RWPE2 (cell line): ENCODE measurements at places on chromosomes 6 and 20.
A peak's percentile ranks its signal among the peaks of the same experiment; 100 is the strongest.

DNA sequence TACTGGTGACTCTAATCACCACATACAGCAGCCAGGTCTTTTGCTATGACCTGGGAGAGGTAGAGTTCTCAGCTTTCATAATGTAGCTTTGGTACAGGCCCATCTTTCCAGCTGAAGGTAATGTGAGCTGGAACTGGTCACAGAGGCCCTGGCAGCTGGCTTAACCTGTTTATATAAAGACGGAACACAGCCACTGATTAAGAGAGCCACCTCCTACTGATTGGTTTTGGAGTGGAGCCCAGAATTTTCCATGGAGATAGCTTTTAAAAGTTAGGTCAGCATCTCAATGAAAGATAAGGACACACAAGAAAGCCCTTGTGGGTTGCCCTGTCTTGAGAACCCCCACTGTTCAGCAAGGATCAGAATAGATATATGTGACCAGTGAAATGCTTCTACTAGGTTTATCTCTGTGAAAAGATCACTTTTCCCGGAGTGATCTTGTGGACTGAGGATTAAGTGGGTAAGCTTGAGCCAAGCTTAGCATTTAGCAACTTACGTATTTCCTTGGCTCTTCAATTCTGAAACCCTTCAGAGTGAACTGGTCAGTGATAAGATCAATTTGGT, 213.7 kb upstream of the CITED2 start:
- DNase-seq: no peak

- DNase-seq: no peak
Observed at GRCh38 chr6:24797596-24798216, 1.0 kb downstream of the ARMH2 start.

GRCh38 chr6:155497273-155497672, 41.6 kb upstream of the NOX3 start:
- no peak for DNase-seq

DNA sequence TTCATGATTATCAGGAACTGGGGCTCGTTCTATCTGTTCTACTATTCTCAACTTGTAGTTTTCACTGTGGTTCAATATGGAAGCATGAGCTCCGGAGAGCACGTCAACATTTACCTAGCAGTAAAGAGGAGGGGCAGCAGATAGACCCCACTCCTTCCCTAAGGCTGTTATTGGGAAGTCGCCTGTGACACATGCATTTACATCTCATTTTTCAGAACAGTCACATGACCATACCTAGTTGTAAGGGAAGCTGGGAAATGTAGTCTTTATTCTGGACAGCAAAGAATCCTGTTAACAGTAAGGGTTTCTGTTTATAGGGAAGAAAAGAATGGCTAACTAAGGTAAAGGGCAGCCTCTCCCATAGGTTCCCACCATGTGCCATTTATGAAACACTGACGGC, 158.3 kb downstream of the ZFP64 start:
- no peak for DNase-seq

DNA sequence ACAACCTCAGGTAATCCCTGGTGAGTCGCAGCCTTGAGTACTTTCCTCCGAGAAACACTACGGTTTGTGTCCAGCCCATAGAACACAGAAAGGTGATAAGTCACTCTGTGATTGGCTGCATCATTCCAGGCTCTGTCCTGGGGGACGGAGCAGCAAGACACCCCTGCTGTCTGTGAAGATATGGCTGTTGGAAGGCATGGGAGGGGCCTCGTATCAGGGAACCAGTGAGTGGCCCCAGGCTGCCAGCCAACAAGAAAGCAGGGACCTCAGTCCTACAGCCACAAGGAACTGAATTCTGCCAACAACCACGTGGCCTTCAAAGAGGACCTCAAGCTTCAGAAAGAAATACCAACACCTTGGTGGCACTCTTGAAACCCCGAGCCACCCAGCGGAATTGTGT, 6.4 kb upstream of the EEF1A2 start:
- DNase-seq: no peak

GRCh38 chr6:14948586-14949245, 297.2 kb upstream of the JARID2 start:
- DNase-seq: no peak

DNA sequence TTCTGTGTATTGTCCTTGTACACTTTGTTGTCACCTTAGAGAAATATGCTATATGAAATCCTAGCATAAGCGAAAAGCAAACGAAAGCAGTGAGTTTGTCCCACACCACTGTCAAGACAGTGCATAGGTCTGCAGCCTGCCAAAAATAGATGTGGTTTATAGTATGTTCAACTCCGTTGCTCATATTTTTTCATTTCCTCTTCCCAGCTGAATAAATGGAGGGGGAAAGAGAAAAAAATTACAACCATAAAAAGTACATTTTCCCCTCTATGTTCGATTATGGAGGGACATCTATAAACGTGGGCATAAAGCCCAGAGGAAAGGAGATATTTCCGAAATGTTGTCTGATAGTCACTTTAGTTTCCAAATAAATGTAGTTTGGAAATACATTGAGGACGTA, 25.8 kb downstream of the PRL start:
- DNase-seq: no peak

GRCh38 chr6:162854228-162854627, 126.5 kb downstream of the PACRG start:
- DNase-seq: no peak

- DNase-seq: no peak
Observed at GRCh38 chr6:158680481-158680880, 30.6 kb downstream of the SYTL3 start.

DNA sequence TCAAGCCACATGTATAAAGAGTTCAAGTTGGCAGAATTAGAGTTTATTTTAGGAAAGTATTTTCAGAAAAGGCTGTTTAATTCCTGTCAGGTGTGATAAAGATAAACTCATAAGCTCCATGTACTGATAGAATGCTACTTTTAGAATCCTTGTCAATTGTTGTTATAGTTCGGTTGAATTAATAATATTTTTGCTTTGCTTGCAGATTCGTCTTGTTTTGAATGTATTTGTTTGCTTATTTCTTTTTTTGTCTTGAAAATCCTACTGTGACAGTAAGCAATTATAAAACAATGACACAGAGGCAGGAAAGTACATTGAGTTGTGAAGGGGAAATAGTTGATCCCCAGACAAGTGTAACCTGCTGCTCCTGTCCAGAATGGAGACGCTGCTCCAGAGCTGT, 333.9 kb upstream of the PLCB4 start:
- no peak for DNase-seq

DNA sequence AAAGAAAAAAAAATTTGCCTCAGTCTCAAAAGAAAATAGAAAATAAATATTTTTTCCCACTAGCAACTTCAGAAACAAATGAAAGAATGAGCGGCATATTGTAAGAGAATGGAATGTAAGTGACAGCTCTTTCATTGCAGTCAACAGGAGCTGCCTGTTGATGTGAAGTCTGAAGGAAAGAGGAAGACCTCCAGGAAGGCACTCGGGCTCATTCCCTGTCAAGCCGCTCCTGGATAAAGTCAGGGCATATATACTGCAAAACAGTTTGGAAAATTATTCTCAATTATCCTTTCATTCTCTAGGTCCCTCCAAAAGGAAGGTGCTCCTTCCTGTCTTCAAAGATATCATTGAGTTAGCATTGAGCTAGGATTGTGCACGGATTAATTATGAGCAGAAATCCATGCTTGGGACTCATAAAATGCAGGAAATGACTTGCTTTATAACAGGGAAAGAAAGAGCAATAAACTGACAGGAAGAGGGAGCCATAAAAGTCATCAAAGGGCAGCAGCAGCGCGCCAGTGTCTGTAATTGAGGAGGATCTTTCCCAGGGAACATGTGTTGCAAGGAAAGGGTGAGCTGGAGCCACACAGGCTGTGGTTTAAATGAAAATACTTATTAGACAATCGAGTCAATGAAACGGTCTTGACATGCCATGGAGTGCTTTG, 218.2 kb downstream of the C6orf118 start:
- DNase-seq: no peak

DNA sequence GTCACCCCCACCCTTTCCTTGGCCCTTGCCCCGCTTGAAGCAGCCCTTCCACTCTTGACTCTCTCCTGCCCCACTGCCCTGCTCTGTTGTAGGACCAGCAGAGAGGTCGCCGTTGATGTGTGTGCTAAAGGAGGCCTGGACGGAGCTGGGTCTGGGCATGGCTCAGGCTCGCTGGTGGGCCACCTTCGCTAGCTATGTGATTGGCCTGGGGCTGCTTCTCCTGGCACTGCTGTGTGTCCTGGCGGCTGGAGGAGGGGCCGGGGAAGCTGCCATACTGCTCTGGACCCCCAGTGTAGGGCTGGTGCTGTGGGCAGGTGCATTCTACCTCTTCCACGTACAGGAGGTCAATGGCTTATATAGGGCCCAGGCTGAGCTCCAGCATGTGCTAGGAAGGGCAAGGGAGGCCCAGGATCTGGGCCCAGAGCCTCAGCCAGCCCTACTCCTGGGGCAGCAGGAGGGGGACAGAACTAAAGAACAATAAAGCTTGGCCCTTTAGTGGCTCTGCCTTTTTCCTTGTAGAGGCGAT, 3.0 kb downstream of the SMPD2 start:
- no peak for DNase-seq

- no peak for DNase-seq
Observed at GRCh38 chr20:37154684-37155298, 24.3 kb upstream of the RPN2 start.

- no peak for DNase-seq
Observed at GRCh38 chr20:46324960-46325703, 16.8 kb upstream of the CDH22 start.

DNA sequence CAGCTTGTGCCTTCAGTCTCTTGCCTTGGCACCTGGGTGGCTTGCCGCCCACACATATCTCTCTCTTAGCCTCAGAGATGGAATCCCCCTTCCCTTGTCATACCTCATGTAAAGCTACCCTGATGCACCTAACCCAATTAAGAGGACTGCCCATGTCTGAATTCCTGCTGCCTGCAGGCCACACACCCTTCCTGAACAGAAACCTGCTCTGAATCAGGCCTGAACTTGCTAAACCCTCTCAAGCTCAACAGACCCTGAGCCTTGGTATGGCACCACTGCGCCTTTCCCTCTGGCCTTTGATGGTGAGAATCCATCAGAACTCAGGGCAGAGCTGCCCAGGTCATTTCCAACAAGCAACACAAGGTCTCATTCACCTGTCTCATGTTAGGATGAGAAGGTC, 5.2 kb downstream of the RAET1G start:
- no peak for DNase-seq

GRCh38 chr20:63622732-63623131, 4.2 kb downstream of the GMEB2 start:
- DNase-seq: peak; percentile 83

DNA sequence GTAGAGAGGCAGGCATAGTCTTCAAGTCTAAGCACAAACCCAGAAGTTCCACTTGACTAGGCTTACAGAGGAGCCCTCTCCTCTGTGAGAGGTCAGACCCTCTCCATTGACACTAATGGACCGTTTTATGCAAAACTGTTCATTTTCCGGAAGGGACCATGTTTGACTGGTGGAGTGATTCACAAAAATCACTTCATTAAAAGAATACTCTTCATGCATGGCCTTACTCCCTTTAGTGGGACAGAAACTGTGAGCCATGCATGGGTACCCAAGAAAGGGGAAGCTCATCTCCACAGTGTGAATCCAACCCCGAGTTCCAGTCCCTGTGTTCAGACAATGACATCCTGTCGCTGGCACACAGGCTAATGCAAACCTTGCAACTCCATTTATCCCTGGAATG, 63.2 kb downstream of the OLIG3 start:
- DNase-seq: no peak

GRCh38 chr6:108030211-108030610, 44.3 kb downstream of the OSTM1 start:
- DNase-seq: no peak

DNA sequence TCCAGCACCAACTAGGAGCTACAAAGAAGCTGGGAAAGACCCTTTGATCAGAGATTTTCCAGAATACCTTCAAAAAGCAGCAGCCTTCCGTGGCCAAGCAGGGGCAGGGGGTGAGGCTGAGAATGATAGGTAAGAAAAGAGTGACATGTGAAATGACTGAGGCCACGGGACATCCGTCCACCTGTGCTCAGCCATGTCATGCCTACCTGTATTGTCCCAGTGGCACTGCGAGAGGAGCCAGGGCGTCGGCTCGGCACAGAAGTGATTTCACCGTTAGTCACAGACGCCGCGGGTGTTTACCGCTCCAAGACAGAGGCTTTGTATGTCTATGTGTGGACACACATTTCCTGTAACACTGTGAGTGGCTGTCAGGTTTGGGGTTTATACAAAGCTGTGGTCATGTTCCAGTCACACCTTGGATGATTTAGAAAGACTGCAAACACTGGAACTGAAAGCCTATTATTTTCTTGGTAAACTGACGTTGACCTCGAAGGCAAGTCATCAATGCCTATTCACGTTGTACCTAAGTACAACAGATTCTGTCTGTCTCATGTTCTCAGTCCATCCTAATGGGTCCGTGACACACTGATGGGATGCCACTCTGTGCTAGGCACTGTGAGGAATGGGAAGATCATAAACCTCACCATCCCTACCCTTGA, 32.1 kb upstream of the JAG1 start:
- DNase-seq: peak; percentile 92

DNA sequence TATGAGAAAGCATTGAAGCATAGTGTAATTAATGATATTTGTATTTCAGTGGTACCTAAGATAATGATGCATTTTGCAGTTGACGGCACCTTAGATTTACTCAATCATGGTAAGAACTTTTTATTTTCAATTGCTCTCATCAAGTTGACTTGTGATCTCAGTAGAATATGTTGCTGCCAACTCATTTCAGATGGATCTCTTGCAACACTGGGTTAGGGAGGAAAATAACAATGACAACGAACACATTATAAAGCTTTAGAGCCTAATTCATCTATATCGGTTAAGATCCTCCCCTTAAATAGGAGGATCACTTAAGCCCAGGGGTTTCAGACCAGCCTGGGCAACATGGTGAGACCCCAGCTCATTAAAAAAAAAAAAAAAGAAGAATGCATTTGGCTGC, 18.0 kb upstream of the TBC1D22B start:
- no peak for DNase-seq

GRCh38 chr6:100023798-100024197, 29.8 kb upstream of the MCHR2 start:
- DNase-seq: no peak

- no peak for DNase-seq
Observed at GRCh38 chr6:147903321-147903720, 394.8 kb downstream of the SAMD5 start.

DNA sequence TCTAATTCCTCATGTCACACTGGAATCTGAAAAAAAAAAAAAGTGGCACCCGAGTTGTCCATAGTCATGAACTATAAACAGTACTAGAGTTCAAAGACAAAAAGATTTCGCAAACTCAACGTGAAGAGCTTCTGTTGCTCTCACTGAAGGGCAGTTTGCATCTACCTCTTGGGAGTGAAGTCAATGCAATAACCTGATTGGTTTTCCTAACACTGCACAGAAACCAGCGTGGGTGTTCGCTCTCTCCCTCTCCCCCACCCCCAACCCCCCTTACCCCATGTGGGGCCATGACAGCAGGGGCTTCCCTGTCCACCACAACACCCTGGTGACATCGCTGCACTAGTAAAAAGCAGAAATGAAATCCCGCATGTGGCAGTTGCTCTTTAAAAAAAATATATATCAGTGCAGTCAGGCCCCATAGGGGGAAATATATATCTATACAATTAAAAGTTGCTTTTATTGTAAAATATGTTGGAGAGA, 66.9 kb downstream of the GMPR start:
- DNase-seq: no peak
